SK-N-SH (cell line): ENCODE measurements at places on chromosomes 2 and 18.

GRCh38 chr18:24613896-24614640 is 153.6 kb downstream of the HRH4 start:
- DNase-seq = no peak

GRCh38 chr2:227198866-227199265 is 34.4 kb downstream of the COL4A3 start:
- no peak for DNase-seq

- DNase-seq = no peak
Observed at GRCh38 chr2:173164396-173164795, 88.8 kb downstream of the MAP3K20 start.

GRCh38 chr2:24509425-24509824 is 18.4 kb downstream of the NCOA1 start:
- DNase-seq = no peak

- no peak for DNase-seq
Observed at GRCh38 chr2:130339885-130340745, 2.6 kb upstream of the IMP4 start.

DNA sequence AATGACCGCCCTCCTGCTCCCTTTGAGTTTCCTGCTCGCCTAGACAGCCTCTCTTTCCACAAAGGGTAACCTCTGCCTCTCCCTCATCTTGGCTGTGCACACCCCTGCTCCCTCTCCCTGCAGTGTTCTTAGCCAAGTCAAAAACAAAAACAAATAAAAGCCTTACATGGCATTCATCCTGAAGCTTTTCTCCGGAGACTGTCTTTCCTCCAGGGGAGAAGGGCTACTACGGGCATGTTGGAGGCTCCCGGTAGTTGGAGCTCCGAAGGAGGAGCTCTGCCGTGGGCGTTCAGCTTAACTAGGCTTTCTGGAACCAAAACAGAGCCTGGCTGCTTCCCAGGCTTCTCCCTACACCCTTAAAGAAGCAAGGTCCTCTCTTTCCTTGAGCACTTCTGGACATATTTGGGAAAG is 104.2 kb downstream of the TPGS2 start:
- no peak for DNase-seq

- DNase-seq = peak; percentile 43
Observed at GRCh38 chr2:236172255-236173035, 4.3 kb upstream of the GBX2 start.

- DNase-seq = no peak
Observed at GRCh38 chr2:207640160-207640559, 15.0 kb upstream of the METTL21A start.

GRCh38 chr2:62473246-62473827 is 32.7 kb downstream of the TMEM17 start:
- no peak for DNase-seq

DNA sequence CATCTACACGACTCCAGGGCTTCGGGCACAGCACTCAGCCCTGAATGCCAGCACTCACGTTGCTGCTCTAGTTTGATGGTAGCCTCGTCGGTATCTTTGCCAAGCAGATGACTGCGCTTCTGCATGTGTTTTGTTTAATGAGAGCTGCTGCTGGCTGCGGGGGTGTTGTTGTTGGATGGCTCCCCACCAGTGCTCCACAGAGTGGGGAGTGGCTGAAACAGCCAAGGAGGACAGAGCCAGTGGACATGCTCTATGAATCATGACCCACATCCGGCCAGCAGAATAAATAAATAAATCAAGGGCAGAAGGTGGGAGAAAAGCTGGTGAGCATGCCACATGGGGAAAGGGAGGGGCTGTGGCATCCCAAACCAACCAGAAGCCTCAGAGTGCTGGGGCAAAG is 131.2 kb upstream of the SOX11 start:
- DNase-seq = peak; percentile 32

DNA sequence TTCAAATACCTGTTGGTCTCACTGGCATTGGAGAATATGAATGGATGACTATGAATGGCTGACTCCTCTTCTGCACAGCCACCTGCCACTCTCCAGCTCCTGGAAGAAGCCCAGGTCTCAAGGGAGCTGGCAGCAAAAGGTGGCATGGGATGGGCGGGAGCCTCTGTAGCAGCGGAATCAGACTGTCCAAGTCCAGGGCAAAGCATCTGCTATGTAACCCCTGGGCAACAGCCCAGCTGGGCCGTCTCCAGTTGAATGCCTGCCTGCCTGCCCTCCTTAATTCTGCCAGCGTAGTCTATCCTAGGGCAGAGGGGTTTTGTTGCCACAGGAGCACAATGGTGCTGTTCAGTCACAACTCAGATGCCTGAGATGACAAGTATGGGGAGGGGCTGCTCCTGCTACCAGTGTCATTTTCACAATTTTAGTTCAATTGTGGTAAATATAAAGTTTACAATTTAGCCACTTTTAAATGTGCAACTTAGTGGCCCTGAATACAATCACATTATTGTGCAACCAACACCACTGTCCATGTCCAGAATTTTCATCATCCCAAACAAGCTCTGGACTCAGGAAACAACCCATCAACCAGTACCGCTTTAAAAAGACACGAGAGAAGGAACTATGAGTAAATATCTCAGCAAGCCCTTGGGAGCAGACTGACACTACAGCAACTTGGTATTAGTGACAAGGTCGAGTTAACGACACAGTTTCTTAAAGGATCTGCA is 115.2 kb downstream of the MYO5B start:
- no peak for DNase-seq

GRCh38 chr2:66578054-66578686 is 143.2 kb downstream of the MEIS1 start:
- no peak for DNase-seq

- DNase-seq = no peak
Observed at GRCh38 chr2:118853129-118853640, 5.7 kb upstream of the EN1 start.

GRCh38 chr2:108998911-108999310 is 9.9 kb upstream of the EDAR start:
- DNase-seq = no peak

DNA sequence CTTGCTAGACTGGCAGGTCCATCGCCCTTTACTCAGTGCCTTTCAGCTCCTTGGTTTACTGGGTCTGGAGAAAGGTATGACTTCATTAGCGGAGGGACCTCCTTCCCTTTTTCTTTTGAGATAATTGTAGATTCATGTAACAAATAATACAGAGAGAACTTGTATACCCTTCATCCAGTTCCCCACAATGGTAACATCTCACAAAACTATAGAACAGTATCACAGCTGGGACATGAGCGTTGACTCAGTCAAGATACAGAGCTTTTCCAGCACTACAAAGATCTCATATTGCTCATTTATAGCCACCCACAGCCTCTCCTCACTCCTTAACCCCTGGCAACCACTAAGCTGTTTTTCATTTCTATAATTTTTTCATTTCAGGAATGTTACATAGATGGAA is 59.8 kb downstream of the ZNF532 start:
- DNase-seq = no peak

GRCh38 chr18:60246606-60247005 is 126.0 kb downstream of the MC4R start:
- DNase-seq = no peak

GRCh38 chr2:219451661-219452360 is 17.2 kb downstream of the SPEG start:
- DNase-seq = no peak

GRCh38 chr2:108614043-108614545 is 79.8 kb downstream of the LIMS1 start:
- DNase-seq = no peak

DNA sequence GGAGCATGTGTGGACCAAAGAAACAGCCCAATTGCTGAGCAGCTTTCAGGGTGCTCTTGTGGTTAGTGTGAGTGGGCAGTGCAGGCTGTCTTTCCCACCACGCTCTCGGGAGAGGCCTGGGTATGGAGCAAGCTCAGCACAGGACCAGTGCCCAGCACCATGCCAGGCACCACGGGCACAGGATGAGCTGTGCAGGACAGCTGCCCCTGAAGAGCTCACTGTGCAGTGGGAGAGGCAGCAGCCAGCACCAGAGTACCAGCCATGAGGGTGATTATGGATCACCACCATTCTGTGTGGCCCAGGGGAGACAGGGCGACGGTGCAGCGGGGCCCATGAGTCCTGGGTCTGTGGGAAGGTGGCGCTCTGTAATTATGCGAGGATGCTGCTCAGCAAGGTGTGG is 29.7 kb upstream of the FAHD2A start:
- no peak for DNase-seq

DNA sequence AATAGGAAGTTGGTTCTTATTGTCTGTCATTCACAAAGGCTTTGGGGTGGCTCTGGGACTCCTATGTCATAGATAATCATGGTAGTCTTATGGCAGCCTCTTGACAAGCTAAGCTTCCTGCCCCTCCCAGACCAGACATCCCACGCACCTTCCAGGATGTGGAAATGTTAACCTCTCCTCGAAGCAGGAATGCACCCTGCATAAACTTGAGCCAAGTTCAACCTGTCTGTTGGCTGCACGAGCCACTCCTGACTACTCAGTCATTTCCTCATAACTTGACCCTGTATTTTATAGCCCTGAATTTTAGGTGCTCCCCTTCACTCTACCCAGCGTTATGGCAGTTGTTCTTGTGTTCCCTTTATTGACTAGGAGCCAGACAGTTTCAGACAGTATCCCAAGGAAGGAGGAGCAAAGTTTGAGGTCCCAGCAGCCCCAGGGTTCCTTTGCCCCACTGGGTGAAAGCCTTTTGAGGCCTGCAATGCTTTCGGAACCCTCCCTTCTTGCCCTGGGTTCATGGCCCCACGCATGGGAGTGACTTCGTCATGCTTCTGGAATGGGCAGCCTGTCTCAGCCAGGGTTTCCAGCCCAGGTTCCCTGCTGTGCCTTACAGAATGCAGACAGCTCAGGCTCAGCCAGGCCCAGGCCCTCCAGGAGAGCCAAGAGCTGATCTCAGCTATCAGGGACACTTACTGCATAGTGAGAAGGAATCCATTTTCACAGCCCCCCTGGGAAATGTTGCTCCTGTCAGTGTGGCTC is 15.6 kb upstream of the INO80C start:
- no peak for DNase-seq

- DNase-seq = no peak
Observed at GRCh38 chr18:6327485-6327884, 87.2 kb downstream of the L3MBTL4 start.

GRCh38 chr18:46070232-46070631 is 1.8 kb downstream of the PSTPIP2 start:
- no peak for DNase-seq

DNA sequence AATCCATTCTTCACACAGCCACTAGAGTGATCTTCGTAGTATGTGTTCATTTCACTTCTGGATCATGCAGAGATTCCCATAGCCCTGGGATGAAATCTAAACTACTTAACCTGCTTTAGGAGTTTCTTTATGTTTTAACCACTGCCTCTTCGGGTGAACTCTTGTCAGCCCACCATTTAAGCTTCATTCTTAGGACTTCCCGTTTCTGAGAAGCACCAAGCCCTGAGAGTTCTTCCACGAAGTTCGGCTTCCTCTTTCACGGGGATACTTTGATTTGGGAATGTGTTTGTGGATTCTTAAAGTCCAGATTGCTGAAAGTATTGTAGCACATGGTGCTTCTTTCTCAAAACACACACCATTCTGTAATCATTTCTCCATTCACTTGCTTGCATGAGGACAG is 205.0 kb downstream of the UBE2E3 start:
- DNase-seq = no peak

DNA sequence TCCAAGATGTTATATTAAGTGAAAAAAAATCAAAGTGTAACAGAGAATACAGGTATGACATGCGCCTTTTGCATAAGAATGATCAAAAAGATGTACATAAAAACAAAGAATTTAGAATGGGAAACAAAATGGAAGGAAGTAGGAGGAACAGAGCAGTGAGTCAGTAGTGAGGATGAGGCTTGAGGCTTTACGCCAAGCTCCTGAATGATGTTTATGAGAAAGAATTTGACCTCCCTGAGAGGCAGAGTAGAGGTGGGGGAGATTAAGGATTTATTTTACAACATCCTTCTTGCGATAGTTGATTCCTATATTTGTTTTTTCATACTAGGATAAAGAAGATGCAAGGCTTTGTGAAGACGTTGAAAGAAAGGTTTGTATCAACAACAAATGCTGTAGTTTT is 81.4 kb downstream of the DCDC2C start:
- no peak for DNase-seq

- no peak for DNase-seq
Observed at GRCh38 chr2:79447463-79447862, 65.4 kb upstream of the CTNNA2 start.

- peak; percentile 47 for DNase-seq
Observed at GRCh38 chr2:165462443-165462842, 7.1 kb upstream of the CSRNP3 start.
